ENCODE measurements at places on chromosomes 2 and 18.

- DNase-seq = peak; percentile 31
Measured at GRCh38 chr2:199329466-199329865, 128.3 kb downstream of the SATB2 start.

DNA sequence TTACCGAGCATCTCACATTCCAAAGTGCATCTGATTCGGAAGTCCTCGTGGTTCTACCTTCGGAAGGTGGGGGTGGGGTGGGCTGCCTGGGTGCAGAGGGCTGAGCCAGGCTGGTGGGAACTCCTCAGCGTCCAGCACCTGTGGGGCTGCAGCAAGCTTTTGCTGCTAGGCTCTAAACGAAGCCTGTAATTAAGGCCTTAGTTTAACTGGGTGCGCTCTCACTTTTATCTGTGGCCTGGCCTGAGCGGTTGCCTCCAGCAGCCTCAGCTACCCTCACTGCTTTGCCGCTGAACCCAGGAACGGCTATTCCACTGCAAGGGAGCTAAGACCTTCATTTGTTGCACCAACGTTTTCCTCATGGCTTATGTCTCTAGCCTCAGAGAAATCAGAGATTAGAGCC is 48.4 kb downstream of the TMEM17 start:
- no peak for DNase-seq

GRCh38 chr2:52356556-52356955 is 1324.6 kb upstream of the NRXN1 start:
- no peak for DNase-seq

- no peak for DNase-seq
Measured at GRCh38 chr18:31791817-31792579, 31.3 kb upstream of the SLC25A52 start.

DNA sequence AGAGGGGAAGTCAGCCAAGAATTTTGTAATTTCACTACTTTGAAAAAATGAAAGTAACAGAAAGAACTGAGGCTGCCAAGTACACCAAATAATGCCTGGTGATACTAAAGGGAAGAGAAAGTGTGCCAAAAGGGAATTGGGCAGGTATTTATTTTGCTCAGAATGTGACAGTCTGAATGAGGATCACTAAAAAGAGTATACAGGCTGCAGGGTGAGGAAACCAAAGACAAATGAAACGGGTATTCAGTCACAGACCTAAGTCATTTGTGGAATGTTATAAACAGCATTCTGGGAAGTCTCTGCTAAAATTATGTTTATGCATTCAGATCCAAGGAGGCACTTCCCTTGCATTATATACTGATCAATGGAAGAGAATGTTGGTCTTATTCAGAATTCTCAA is 418.6 kb upstream of the SLC39A10 start:
- no peak for DNase-seq

- DNase-seq = no peak
Measured at GRCh38 chr2:209875270-209875669, 103.6 kb downstream of the UNC80 start.

DNA sequence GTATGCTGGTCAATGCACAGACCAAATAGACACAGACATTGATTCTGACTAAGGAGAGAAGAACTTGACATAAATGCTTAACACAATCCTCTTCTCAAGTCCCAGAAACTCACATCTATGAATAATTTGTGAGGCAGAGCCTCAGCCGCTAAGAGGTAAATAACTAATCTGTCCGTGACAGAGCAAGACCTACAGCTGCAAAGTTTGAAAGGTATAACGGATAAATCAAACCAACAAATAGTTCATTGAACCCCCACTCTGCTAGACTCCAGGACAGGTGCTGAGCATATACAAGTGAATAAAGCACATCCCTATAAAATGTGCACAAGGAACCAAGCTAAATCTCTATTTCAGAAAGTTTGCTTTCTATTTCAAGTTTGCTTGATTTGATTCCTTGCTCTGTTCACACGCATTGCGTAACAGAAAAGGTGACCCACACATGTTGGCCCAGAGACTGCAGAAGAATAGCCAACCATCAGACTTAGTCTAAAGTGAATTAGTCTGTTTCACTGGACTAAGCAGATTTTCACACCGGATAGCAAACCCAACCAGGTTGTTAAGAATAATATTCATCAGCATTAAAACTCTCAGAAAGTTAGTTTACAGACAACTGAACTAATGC is 51.7 kb downstream of the NCKAP5 start:
- DNase-seq = no peak

- no peak for DNase-seq
Measured at GRCh38 chr18:47871288-47871687, 59.2 kb downstream of the SMAD2 start.

- DNase-seq = no peak
Measured at GRCh38 chr2:183172220-183172887, 48.1 kb downstream of the NUP35 start.

- DNase-seq = no peak
Measured at GRCh38 chr2:59703796-59704195, 849.7 kb downstream of the BCL11A start.

GRCh38 chr2:145753041-145753608 is 1233.2 kb upstream of the ZEB2 start:
- DNase-seq = no peak

DNA sequence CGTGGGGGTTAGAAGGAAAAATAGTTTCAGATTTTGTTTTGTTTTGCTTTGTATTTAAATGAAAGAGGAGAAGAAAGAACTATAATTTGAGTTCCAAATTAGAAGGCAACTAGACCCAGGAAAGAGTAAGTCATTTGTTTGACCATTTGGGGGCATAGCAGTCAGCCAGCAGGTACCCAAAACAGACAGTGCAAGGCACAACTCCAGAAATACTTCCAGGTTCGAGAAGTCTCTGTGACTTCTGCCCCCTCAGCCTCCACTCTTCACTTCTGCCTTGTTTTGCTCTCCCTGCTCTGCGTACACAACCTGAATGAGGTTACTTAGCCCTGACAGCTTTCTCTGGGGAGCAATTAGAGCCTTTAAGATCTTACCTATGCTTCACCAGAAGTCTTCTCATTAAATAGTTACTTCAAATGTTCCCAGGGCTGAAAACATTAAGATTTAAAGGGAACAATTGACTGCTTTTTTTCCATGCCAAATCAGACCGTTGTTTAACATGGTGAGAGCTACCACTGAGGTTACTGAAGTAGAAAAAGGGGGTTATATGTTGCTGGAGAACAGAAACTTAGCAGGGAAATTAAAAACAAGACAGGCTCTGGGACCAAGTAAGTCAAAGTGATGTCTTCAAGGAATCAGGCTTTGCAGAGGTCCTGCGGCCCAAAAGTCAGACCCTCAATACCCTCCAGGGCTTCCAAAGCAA is 216.9 kb downstream of the BCL11A start:
- no peak for DNase-seq

DNA sequence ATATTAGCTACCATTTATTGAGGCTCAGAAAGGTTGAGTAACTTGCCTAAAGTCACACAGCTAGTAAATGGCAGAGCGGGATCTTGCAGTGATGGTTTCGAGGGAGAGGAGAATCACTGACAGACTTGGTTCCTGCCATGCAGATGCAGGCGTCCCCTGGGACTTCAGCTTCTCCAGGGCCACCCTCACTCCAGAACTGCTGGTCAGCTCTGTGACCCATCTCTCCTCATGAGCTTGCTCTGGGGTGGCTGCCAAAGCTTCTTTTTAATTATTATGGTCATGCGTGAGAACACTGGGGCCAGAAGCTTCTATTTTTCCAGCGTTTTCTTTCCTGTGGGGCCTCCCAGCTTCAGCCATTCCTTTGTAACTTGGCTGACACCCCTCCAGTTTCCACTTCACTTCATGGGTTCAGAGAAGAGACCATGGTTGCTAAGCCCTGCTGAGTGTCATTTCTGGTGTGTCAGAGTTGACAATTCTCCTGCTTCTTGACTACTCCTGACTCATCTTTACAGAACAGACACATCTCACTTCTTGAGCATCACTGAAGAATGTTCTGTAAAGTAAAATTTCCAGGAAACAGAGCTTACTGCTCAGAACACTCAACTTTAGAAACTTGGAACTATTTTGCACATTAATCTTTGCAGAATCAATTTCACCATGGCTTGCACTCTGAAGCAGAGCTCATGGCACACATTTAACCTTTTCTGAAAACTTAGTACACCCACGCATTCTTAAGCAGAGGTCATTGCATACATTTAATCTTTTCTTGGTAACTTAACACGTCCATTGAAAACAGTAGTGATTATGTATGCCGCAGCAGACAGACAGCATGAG is 70.4 kb downstream of the IL1R2 start:
- no peak for DNase-seq

DNA sequence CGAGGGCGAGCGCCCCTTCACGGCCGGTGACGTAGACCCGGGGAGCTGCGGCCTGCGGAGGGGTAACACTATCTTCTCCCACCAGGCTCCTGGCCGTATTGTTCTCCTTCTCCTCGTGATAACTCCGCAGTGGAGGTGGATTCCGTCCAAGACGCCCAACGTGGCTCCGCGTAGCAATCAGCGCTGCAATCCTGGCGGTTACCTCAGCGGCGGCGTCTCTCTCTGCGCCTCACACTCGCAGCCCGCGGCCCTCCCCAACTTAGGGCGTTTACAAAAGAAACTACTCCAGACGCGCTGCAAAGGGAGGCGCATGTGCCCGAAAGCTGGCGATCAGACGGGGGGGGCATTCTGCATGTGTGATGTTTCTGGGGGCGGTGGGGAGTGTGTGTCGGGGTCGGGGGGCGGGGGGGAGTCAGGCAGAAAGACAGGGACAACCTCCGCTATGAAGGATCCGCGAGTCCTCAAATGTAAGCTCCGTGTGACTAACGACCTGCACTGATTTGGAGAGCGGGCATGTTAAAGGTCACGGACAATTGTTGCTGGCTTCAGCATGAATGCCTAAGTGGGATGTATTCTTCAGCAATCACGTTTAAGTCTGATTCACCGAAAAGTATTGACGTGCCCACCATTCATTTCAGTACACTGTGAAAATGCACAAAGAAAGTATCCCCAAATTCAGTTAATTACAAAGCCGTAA is 1.3 kb upstream of the ZNF516 start:
- DNase-seq = no peak

DNA sequence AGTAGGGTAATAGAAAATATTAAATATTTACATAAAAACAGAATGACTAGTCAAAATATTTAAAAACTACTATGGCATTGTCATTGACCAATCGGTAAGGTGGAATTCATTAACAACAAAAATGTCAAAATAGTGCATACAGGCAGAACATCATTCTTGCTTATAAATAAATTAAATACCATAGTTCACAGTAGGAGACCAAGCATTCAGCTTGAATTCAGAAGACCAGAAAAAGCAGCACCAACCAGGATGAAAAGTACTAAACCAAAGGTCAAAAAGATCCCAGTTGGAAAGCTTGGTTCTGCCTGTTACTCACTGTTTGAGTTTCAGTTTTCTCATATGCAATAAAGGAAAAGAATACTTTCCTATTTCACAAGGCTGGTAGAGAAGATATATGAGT is 244.3 kb downstream of the OSR1 start:
- no peak for DNase-seq

- no peak for DNase-seq
Measured at GRCh38 chr2:160175169-160176134, 24.6 kb downstream of the ITGB6 start.

- DNase-seq = no peak
Measured at GRCh38 chr18:79624356-79625170, 55.0 kb upstream of the CTDP1 start.

DNA sequence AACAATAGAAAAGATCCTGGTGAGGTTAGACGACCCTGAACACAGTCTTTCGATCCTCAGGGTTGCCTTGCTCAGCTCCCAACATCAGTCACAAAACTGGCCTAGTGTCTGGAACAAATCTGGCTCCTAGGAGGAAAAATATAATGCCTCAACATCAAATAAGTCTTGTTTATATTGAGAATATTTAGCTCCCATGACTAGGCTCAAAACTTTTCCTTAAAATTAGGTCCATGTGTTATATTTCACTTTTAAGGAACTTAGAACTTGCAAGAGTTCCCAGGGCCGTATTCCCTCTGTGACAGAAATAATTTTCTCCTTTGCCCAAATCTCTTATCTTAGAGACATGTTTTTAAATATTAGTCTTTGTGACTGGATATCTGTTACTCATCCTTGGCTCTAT is 819.7 kb upstream of the ZEB2 start:
- no peak for DNase-seq

DNA sequence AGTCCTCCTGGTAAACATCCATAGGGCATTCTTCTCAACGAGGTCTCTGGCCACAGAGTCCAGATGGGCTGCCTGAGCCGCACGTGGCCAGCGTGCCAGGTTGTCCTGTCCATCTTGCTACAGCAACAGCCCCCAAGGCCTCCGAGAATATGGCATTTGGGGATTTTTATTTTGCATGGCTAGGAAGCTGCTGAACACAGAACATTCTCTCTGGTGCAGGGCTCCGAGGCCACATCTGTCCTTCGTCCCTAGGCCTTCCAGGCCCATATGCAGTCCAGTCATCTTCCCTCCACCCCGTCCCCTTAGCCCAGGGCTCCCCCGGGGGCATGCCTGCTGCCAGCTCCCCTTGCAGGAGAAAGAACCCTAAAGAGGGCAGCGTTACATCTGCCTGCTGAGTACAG is 2.3 kb downstream of the HDAC4 start:
- no peak for DNase-seq

- DNase-seq = peak; percentile 30
Measured at GRCh38 chr2:68806511-68807109, 64.6 kb downstream of the BMP10 start.

GRCh38 chr2:52423111-52423510 is 1344.5 kb upstream of the CHAC2 start:
- no peak for DNase-seq

DNA sequence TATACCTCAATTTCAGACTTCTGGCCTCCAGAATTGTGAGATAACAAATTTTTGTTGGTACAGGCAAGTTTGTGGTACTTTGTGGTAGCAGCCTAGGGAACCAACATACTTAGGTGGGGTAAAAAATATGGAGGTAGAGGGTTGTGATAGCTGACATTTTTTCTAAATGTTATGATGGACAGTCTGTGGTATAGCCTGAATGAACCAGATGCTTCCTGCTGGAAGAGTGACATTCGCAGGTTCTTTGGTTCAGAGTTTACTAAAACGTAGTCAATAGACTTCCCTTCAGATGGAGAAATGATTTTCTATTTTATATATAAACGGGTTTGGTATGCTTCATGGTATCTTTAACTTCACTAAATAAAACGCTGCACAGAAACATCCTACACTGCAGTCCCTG is 42.8 kb downstream of the PMAIP1 start:
- DNase-seq = no peak

- no peak for DNase-seq
Measured at GRCh38 chr2:231185886-231186285, 12.5 kb upstream of the ARMC9 start.

GRCh38 chr2:239154971-239155805 is 245.6 kb downstream of the HDAC4 start:
- no peak for DNase-seq

DNA sequence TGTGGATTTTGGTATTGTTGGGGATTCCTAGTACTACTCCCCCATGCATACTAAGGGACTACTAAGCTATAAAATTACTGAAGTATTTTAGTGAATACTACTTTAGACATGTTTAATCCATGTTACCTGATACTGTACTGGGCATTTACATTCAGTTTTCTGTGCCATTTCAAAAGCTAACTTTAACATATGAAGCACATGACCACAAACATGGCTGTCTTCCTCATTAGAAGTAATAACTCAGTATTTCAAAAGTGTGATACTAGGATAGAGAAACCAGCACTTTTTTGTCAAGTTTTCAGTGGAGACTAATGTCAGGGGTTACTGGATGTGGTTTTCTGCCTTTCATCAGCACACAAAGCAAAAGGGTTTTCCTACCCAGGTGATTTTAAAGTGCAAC is 27.9 kb downstream of the WDR33 start:
- DNase-seq = no peak

All from non-pigmented ciliary epithelial cell (primary cell).